Upper lobe of left lung (tissue), 6 donors: ENCODE measurements at places on chromosomes 2 and 18. TPM values are rescaled to one million over a fixed set of nuclear protein-coding genes. Genes with fewer than 3 reads are reported as not detected.
A peak's percentile ranks its signal among the peaks of the same experiment; 100 is the strongest.

DNA sequence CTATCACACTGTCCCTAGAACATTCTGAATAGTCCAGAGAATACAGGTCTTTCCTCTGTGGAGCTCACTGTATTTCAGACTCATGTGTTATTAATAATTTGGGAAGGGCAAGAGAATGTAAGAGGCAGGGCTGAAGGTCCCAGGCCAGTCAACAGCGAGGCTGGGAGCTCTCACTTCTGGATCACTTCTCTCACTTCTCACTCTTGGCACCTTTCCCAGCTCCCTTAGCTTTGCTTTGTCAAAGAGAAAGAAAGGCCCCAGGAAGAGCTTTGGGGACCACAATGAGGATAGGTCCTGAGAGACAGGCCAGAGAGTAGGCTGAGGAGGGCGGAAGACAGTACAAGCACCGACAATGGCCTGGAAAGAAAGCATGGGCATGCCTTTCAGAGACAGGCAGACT, 11.2 kb downstream of the EFR3B start:
- DNase-seq, result no peak

DNA sequence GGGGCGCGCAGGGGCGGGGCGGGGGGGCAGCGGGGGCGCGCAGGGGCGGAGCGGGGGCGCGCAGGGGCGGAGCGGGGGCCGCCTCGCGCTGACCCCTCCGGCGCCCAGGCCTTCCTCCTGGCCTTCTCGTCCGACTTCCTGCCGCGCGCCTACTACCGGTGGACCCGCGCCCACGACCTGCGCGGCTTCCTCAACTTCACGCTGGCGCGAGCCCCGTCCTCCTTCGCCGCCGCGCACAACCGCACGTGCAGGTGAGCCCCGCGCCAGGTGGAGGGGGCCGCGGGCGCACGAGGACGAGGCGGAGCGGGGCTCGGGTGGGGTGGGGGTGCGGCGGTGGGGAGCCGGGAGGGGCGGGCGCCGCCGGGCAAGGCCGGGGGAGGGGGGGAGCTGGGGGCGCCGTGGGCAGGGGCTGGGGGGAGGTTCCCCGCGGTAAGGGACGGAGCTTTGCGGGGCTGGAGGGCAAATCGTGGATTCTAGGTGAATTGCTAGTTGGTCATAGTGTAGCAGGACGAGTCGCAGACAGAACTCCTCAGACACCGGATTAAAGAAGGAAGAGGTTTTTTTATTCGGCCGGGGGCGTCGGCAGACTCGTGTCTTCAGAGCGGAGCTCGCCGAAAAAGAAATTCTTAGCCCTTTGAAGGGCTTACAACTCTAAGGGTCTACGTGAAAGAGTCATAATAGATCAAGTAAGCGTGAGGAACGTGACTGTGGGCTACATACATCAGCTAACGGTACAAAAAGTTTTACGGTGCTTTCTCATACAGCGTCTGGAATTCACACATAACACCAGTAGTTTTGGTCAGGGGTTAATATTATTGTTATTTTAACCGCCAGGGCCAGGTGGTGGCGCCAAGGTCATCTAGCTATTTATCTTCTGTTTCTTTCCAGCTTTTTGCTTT, 29.9 kb downstream of the ANO7 start:
- DNase-seq, result peak; percentile 57

- DNase-seq, result no peak
Measured at GRCh38 chr2:43039376-43040080, 186.9 kb downstream of the ZFP36L2 start.

- no peak for DNase-seq
Measured at GRCh38 chr2:224688997-224689396, 27.2 kb downstream of the CCDC195 start.

DNA sequence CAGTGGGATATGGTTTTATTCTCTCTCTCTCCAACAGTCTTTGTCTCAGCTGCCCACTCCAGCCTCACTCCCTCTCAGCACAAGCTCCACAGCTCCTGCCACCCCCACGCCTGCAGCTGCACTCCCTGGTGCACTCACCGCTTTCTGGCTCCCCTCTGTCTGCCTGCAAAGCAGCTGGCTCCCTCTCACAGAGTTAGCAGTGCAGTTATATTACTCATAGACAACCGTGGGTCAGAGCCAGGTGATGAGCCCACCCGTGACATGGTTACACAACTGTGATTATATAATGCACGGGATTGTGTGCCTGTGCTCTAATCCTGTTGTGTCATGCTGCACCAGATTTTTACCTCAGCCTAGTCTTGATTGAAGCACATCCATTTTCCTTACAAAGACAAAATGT, 276.9 kb upstream of the CHAC2 start:
- DNase-seq, result no peak

DNA sequence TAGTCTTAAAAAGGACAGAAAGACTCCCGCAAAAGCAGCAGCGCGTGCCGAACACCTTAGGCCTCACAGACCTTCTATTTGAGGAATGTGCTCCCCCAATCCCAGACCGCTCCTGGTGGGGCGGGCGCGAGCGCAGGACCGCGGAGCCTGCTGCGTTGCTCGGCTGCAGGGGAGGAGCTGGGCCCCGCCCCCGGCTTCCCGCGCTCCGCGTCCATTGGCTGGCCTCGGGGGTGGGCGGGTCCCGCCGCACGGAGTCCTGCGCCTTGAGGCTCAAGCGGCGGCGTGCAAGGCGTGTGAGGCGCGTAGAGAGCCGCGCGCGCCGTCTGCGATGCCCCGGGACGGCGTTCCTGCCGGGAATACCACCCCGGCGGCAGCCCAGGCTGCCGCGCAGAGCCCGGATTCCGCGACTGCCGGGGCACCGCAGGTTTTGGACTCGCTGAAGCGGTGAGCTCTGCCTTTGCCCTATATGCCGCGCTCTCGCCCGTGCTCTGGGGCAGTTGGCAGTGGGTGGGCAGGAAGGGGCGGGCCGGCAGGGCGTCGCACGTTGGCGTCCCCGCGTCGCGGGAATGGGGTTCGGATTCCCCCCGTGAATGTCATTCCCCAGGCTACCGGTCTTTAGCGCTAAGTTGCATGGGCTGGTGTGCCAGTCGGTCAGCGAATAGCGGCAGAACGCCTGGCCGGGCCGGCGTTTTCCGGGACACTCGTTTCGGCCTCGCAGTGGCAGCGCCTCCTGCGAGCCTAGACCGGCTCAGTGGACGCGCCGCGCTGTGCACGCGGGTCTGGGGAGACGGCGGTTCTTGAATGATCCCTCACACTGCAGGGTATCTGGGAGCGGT, 49.6 kb upstream of the PAIP2B start:
- DNase-seq, result peak; percentile 98

DNA sequence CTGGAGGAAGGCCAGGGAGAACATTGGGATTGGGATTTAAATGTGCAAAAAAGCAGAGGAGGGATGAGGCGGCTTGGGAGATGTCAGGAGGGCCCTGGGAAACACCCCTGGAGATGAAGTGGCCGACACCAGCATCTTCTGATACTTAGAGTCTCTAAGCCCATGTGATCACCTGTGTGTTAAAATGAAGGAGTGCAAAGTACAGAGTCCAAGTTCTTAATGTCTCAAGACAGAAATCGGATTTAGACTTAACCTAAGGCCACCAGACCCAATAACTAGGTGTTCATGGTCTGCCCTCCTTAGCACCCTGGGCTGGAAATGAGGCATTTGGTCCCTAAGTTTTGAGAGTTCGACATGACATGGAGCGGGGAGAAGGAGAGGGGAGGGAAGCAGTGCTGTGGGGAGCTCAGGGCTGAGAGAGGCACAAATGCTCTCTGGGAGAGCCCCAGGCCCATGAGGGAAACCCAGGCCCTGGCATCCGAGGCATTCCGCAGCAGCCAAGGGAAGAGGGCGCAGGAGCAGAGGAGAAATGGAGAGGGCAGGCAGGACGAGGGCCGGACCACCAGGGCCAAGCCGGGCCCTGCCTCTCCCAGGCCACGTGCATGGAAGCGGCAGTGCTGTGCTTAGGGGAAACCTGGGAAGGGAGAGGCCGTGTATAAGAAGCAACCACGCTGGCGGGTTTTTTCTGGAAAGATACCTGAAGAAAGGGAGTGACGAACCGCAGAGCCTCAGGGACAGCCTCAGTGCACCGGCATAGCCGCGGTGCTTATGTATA, 63.3 kb downstream of the SFXN5 start:
- no peak for DNase-seq

The DSC2 gene
- total RNA-seq, result 4.2 TPM

The KCNE4 gene
- 1.9 TPM for total RNA-seq

The TMEM169 gene
- total RNA-seq, result 0.15 TPM

The LOXL3 gene
- total RNA-seq, result 16.0 TPM
